ENCODE measurements at places on chromosomes 1 and 21.

DNA sequence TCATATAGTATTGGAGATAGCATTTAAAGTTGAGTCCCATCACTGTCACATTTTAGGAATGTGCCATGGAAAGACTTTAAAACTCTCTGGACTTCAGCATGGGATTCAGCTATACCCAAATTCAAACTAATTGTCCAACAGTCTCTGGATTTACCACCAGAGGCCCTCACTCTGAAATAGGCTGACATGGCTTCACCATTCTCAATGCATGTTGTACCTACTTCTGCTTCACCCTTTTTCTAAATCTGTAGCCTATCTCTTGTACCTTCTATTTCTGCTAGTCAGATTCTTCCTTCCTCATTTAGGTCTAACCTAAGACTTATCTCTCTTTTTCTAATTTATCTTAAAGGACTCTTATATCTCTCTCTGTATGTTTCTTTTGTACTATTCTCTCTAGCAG lies 512.7 kb upstream of the ZRANB2 start:
- DNase-seq = no peak

DNA sequence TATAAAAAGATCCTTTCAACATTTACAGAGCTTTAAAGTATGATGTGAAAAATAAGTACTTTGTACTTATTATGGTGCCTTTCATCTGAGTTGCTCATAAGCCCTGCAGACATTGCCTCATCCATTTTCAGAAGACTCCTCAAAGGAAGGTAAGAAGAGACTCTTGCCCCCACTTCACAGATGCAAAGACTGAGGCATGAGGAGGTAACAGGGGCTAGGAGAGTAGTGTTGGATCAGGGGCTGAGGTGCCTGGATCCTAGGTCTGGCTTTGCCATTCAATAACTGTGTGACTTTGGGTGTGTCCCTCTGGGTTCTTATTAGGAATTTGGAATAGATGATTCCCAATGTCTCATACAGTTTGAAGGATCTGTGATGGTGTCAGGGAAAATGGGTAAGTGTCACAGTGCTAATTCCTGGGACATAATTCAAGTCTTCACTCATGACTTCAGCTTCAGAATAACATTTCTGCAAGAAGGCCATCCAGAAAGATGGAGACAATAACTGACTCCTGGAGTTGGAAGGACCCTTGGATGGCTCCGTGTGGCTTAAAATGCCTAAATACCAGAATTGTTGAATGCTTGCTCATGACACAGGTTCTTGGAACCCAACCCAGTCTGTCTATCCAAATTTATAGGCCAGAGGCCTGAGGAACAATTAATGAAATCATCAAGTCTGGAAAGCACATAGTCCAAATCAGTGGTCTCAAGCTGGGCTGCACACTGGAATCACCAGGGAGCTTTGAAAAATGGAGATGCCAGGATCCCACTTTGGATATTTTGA lies 93.1 kb upstream of the RUNX1 start:
- no peak for DNase-seq

DNA sequence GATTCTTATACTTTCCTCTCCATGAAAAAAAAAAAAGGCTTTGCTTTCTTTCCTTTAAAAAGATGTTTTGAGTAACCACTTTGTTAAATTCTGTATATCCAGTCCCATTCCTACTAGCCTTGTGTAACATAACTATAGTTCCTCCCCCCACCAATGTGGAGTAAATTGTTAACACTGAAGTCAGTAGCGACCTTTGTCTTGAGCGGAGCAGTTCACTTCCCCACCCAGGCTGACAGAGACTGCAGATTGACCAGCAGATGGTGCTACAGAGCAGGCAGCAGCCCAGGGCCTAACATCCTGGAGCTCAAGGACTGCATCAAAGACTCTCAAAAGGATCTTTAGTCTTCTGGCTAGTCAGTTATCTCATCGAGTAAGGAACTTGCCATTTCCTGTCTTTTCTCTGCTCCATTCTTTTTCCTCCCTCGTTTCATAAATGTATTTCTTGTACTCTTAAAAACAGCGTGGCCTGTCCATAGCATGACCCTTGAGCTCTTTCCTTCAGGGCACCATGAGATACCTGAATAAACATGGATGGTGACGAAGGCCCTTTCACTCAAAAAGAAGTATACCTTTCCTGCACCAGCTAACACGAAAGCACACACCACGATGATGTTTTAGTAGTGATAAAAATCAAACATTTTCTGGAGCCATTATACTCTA lies 503.5 kb upstream of the PKN2 start:
- peak; percentile 17 for DNase-seq

DNA sequence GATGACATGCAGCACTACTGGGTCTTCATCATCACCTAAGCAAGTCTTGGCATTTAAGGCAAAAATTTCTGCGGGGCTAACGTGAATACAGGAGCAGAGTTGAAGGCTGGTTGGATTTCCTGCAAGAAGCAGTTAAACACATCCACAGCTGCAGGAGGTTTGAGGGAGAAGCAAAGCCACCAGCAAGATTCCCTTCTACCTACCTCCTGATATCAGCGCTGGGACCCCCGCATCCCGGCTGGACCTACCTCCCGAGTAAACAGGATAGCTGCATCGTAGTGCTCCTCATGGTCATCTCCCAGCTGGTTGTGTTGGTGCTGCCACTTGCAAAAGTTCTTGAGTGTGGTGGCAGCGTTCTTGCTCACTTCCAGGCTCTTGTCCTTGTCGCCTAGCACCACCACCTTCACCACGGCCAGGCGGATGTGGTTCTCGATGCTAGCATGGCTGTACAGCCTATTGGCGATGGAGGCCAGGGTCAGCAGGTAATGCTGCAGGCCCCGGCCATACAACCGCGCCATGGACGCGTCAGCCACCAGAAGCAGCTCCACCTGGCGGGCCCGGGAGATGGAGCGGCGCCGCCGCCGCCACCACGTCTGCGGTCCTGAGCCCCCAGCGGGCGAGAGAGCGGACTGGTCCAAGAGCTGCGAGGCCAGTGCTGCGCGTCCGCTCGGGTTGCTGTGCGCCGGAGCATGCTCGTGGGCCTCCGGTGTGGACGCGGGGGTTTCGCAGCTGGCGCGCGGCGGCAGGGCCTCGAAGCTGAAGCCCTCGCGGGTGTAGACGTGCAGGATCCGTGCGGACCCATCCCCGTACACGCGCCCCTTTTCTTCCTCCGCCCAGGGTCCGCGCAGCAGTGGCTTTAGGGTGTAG lies 1.6 kb downstream of the ADAMTS5 start:
- DNase-seq = no peak

DNA sequence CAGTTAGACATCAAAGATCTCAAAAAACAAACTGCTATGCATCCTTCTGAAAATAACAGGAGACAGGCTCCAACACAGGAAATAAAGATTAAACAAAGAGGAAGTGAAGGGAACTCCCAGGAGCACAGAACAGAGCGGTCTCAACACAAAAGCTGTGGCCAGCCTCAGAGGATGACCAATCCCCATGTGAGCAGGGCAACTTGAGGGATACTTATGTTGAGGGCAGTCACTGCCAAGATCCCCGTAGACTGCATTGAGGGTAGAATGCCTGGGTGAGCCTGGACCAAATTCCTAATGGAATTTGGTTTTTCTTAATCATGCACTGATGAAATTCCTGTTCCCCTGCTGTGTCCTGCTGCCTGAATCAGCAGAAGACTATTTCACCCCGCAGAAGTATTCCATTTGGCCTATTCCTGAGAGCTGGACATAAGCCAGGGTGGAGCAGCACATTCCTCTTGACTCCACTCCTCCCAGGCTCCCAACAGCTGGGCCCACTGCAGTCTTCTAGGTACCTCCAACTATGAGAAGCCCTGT lies 49.0 kb downstream of the JAK1 start:
- DNase-seq = no peak

Data from central memory CD4-positive, alpha-beta T cell (primary cell).